ENCODE measurements at places on chromosomes 2 and 18.

- no peak for DNase-seq
Observed at GRCh38 chr18:62369129-62369644, 44.1 kb downstream of the TNFRSF11A start.

GRCh38 chr18:76660571-76661192 is 161.7 kb upstream of the ZNF236 start:
- no peak for DNase-seq

DNA sequence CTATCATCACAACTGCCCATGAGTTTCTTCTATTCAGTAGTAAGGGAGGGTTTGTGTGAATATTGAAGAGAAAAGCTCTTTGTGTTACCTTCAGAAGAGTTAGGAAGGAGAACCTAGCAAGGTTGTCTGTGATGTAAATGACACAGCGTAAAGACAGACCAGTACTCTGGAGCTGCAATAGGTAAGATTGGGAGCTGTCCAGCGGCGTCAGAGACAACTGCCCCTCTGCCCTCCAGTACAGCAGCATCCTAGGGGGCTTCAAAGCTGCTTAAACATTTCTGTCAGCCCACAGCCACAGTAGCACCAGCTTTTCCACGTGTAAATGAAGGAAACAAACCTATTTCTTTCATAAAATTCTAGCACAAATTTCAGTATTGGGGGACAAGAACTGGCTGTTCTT is 34.5 kb downstream of the NYAP2 start:
- no peak for DNase-seq

DNA sequence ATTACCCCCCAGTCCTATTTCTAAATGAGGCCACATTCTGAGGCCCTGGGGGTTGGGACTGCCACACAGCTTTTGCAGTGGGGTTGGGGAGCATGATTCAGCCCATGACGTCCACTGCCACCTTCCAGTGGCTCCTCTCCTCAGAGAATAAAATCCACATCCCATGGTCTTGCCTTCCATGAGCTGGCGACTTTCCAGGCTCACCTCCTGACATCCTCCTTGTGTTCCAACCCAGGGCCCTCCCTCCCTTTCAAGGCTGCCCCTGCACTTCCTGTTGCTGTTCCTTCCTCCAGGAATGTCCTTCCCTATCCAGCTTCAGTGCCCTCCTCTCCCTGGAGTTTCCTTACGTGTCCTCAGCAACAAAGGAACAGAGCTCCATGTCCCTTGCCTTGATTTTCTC is 187.3 kb upstream of the ID2 start:
- no peak for DNase-seq

GRCh38 chr2:168935810-168936581 is 34.9 kb downstream of the G6PC2 start:
- DNase-seq, result no peak

DNA sequence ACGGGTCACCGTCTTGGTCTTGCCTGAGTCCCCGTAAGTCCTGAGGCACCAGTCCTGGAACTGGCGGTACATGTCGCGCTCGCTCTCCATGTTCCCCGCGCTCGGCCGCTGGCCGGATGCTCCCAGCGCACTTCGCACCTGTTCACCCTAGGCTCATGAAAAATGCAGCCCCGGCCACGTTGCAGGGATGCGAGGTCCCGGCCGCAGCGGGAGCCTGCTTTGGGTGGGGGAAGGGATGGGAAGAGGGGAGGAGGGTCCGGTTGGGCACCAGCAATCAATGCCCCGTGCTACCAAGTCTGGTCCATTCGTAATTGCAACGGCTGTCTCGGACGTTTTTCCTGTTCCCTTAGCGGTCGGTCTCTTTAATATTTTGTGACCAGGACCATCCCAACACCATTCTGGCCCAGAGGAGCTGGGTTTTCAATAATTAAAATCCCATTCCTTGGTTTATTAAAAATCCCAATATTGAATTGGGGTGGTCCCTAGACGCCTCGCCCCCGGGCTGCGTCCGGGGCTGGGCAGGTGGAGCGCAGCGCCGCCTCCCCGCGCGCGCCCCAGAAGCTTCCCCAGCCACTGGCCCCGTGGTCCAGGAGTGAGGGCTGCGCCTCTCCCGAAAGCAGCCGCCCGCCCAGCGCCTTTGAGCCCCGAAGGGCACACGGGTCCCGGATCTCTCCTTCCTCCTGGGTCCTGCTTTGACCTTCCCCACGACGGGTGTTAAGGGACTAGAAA is 1.4 kb downstream of the NOL4 start:
- peak; percentile 57 for DNase-seq

- DNase-seq, result no peak
Observed at GRCh38 chr2:54969295-54969939, 80.8 kb downstream of the RTN4 start.

DNA sequence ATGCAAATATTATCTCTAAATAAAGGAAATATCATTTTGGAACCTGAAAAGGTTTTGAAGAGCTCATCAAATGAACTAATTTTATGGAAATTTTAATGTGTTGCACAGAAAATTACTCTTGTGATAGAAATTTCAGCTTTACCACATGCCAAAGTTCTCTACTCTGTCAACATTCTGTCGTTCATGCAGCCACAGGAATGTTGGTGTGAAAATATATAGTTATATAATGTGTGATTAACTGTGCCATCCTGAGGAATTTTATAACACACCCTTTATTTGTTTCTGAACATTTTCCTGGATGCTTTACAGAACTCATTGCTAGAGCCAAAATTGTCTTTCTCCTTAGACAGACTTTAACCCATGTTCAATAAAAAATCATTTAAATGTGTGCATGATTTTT is 202.5 kb upstream of the SLC8A1 start:
- no peak for DNase-seq

- no peak for DNase-seq
Observed at GRCh38 chr2:11712866-11713265, 33.6 kb upstream of the LPIN1 start.

GRCh38 chr18:25648716-25649260 is 296.8 kb upstream of the ZNF521 start:
- DNase-seq, result no peak

GRCh38 chr2:182933629-182934028 is 67.2 kb upstream of the FRZB start:
- DNase-seq, result no peak

GRCh38 chr18:3584266-3584861 is 134.4 kb downstream of the TGIF1 start:
- no peak for DNase-seq

DNA sequence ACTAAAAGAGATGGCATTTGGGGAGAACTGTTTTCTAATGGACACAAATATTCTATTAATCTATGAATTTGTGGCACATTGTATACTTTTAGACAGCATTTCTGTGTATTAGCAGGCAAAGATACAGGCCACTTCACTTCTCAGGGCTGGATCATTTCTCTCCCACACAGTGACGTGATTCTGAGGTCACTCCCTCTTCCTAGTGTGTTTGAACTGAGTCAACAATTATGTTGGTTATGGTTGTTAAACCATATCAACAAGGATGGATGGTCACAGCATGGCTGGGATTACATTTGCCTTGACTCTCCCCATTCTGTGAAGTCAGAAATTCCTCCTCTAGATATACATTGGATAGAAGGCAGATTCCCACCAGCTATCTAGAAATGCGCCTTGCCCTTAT is 11.6 kb downstream of the NOSTRIN start:
- DNase-seq, result no peak

GRCh38 chr2:118059919-118060478 is 28.3 kb upstream of the INSIG2 start:
- DNase-seq, result no peak

DNA sequence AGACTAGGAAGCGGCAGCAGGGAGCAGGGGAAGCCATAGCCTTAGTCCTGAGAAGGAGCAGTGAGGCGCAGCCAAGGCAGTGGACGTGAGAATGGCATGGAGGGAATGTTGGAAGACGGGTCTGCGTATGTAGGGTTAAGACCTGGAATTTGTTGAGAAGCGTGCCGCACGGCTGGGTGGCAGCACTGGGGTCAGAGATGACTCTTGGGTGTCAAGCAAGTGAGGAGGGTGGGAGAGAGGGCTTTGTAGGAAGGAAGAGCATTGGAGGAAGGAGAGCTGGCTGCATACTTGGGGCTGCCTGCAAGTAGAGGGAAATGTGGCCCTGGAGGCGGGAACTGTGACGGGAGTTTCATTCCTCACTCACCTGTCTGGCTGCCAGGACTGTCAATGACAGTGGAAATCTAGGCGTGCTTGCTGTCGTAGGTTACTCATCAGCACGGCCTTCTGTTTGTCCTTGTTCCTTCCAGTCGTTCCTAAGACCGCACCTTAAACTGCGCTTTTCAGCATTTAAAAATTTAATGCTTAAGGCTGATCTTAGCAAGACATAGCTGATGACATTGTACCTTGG is 108.0 kb downstream of the ITGB1BP1 start:
- no peak for DNase-seq

DNA sequence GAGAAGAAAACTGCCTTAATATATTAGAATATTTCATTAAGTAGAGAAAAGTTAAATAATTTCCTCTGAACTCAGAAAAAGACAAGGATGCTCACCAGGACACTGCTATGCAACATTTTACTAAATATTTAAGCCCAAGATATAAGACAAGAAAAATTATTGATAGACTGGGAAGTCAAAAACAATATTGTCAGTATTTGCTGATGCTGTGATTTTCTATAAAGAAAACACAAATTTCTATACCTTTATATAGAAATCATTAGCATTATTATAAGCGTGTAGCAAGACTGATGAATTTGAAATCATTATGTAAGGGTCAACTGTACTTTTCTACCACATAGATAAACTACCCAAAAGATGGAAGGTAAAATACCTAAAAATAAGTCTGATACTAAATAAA is 451.0 kb downstream of the RNF144A start:
- DNase-seq, result no peak

DNA sequence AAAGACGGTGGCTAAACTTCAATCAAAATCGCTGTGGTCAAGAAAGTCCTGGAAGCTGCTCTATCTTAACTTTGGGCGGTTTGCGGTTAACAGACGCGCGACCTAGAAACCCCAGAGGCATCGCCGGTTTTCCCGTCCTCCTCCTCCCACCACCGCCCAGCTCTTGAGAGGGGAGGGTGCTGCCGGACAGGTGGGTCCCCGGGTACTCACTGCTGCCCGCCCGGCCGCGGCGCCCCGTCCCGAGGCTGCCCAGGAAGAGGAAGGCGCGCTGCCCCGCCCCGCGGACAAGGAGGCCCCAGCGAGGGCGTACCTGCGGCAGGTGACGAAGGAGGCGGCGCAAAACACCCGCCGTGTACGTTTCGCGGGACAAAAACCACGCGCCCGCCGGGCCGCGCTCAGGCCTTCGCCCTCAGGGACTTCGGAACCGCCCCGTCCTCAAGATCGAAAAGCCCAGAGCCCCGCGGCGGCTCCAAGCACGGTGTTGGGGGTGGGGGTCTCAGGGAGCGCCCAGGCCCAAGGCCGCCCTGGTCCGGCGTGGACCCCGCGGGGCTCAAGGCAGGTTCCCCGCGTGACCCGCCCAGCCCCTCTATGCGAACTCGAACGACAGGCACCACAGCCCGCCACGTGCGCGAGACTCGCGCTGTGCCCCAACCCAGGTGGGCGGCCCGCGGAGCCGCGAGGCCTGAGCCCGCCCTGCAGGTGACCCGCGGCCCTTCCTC is at the start of gene SH3YL1:
SH3YL1 (minus strand) TSS at position 259 of the 719 bp plus-strand sequence; CDS start at position 211, 48 bp downstream.
- DNase-seq, result peak; percentile 61

DNA sequence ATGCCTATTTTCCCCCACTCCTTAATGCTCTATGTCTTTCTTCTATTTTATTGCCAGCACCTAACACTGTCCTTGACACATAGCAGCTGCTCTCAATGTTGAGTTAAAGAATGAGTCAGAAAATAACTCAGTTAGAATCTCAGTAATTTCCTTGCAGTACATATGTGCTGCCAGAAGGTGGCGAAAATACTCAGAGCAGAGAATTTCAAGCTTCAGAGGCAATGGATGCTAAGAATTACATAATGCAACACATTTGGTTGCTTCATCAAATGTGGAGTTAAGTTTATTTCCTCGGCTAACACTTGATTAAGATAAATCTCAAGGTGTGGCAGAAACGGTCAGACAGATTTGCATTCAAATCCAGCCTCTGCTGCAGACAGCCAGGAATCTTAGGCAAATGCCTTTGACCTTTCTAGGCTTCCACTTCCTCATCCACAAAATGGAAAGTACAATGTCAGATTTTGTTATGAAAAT is 105.6 kb downstream of the VSNL1 start:
- DNase-seq, result peak; percentile 64

DNA sequence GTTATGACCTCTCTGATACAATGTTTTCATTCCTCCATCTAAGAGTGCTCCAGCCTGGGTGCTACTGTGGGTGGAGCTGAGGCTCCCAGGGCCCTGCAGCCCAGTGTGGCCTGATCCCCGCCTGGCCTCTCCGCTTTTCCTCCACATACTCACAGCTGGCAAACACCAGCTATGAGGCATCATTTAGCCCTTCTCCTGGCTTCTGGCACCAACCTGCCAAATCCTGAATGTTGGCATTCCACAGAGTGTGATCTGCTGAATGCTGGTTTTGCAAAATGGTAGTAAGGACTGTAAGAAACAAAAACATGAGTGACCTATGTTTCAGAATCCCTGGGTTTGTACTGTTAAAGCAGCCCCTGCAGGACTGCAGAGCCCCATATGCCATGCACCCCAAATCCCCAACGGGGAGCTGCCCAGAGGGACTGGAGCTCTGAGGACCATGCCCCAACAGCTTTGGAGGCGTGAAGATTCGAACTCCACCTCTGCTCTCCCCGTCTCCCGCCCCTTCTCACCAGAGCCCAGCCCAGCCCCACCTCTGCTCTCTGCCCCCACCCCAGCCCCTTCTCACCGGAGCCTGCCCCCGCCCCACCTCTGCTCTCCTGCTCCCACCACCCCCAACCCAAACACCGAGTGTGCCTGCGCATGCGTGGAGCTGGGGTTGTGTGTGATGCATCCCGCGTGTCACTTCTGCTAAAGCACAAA is 4.2 kb downstream of the SLC66A2 start:
- DNase-seq, result no peak

DNA sequence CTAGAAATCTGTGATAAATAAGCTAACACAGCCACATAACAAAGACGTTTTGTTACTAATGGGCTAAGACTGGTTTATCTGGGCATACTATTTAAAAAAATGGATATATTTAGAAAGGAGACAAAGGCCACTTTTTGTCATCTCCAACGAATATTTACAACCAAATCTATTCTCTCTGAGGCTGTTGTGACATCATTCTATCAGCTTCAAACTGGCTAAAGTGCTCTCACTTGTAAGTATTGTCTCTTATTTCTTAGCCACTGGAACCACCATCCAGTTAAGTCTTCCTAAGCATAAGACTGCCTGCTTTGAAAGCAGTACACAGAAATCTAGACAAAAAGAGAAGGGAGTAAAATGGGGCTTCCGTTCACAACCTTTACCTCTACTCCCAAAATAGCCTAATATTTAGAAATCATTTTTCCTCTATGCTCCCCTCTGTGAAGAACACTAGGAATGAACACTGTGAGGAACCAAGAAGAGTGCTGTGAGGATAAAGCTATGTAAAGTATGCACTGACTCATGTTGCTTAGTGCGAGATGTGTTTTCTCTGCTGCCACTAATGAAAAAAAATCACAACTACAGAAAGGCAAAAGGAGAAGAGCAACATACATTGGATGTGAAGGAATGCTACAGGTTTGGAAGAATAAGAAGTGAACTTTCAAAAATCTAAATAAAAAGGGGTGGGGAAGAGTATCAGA is 264.1 kb downstream of the EXOC6B start:
- no peak for DNase-seq

DNA sequence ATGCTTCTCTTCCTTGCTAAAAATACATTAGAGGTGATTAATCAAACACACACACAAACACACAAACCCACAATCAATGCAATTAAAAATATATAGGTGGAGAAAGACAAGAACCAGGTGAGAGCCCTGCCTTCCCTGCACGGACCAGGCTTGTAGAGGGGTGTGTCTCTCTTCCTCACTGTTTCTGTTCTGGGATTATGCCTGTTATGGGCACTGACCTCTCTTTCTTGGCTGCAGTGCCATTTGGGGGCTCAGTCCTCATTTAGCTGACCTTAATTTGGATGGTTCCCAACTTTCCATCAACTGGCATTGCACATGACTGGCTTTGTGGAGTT is 89.8 kb downstream of the SH3RF3 start:
- DNase-seq, result no peak

Measured in SK-N-SH (cell line).